ENCODE measurements at places on chromosomes 7 and 10.

GRCh38 chr10:132516771-132517725 is 20.5 kb upstream of the INPP5A start:
- DNase-seq = peak; percentile 95

DNA sequence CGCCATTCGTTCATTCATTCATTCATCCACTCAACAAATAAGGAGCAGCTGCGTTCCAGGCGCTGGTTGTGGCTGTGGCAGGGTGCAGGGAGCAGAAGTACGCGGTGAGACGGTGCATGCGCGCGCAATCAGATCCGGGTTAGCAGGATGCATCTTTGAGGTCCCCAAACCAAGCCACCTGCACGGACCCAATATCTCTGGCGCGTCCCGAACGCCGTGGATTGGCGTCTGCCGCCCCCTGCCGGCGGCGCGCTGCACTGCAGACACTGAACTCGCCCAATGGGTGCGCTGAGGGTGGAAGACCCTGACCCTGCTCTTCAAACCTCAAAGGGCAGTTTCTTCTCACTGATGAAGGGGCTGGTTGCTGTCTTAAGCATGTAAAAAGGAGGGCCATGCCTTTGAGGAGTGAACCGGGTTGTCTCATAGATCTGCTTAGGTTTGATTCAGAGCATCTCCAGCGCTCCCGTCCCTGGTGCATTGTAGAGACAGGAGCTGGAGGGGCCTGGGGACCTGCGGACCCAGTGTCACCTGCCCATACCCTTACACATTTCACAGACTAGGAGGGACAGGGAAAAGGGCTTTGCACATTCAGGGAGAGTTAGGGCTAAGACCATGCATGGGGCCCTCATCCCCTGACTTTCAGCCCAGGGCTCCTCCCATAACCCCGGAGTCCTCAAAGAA is 102.5 kb downstream of the RAMP3 start:
- DNase-seq = peak; percentile 56

DNA sequence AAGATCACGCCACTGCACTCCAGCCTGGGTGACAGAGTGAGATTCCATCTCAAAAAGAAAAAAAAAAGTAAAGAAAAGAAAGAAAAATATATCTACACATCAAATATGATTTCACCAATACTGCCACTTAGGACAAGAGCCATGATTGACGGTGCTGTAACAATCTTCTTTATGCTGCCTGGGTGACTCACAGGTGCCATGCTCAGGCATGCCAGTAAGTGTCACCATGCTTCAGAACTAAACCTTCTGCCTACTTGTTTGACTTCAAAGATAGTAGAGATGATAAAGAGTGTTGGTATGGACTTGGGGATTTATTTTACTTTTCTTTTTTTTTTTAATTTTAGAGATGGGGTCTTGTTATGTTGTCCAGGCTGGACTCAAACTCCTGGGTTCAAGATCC is 33.6 kb upstream of the DNMBP start:
- no peak for DNase-seq

DNA sequence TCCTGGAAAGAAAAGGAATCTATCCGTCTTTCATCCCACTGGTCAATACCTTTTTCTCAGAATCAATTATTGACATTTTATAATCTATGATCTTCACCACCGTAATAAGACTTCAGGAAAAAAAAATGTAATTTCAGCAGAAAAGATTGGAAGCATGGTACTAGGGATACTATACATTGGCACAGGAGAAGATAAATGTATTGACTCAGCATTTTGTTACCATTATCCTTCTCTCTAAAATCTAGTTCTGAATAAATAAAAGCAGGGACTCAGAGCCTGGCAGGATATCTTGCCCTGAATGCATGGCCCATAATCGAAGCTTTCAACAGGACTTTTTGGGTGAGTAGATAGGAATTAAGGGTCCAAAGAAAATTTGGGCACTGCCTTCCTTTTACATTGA is 120.7 kb downstream of the LRRTM3 start:
- DNase-seq = no peak

DNA sequence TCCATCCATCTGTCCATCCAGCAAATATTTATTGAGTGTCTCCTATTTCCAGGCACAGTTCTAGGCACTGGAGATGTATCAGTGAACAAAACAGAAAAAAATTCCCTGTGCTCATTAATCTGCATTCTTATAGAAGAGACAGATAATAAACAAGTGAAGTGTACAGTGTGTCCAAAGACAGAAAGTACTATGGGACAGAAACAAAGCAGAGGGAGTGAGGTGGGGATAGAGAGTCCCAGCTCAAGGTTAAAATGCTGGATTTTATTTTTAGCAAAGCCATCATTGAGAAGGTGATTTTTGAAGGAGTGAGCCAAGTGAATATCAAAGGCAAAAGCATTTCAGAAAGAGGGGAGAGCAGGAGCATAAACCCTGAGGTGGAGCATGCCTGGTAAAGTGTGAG is 21.8 kb upstream of the EXOC6 start:
- no peak for DNase-seq

DNA sequence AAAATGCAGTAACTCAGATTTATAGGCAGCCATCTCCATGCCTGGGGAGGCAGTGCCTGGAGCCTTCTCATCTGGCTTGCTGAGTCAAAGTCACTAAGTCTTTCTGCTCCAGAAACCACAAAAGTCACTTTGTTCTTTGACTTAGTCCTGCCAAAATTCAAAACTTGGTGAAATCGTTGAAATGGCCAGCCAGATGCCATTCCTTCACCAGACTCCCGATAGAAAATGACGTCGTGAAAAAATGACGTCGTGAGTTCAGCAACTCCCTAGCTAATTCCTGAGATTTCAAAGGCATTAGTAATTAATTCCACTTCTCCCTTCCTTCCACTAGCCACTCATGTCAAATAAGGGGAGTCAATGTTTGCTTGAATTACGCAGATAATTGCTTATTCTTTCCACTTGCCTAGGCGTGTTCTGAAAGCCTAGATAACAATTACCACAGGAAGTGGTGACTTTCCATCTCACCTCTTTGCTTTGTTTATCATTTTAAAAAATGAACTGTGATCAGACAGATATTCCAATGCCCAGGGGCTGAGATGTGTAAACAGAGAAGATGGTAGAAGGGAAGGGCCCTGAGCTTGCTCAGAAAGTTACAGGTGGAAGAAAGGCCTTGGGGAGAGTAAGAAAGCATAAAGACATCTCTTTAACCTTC is 48.5 kb upstream of the OSBPL3 start:
- no peak for DNase-seq

DNA sequence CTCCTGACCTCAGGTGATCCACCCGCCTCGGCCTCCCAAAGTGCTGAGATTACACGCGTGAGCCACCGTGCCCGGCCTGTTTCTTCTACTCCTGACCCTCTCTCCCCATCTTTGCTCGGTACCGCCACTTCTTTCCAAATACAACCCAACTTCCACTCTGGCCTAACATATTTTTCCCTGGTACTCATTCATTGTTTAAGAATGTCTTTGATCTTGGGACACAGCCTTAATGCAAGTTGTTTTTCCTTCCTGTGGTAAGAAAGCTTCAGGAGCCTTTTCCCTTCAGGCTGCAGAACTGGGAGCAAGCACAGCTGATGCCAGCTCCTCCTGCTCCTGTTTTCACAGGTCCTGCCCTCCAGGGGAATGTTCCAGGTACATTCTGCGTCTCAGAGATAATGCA is 13.7 kb downstream of the CALML3 start:
- DNase-seq = no peak

GRCh38 chr7:143900230-143900766 is 1.7 kb downstream of the TCAF1 start:
- no peak for DNase-seq

DNA sequence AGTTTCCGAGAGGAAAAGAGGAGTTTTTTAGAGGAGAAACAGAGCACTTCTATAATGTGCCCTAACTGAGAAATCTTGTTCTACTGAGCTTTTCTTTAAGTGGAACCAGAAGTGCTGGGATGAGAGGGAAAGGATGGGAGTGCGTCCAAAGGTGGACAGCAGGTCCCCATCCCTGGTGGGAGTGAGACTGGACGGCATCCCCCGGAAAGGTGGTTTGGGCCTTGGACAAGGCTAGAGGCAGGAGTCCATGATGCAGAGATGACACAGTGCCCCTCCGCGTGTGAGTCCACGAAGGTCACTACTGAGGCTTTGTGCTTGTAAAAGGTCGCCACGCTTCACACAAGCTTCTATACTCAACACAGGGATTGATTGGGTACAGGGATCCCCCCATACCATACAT is 6.1 kb upstream of the EN2 start:
- DNase-seq = no peak

- DNase-seq = no peak
Observed at GRCh38 chr7:47406801-47407129, 175.1 kb downstream of the TNS3 start.

GRCh38 chr10:87861566-87861952 is 1.8 kb downstream of the KLLN start:
- DNase-seq = peak; percentile 69

DNA sequence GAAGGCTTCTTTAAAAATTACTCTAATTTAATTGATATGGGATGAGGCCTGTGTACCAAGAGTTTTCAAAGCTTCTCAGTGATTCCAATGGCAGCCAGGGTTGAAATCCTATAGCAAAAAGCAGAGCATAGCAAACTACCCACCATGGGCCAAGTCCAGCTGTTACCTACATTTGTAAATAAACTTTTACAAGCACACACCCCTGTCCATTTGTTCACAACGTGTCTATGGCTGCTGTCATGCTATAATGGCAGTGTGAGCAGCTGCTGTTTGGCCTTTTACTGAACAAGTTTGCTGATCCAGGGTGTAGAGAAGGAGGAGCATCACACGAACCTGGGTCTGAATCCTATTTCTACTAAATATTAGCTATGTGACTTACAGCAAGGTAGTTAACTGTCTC is 50.0 kb downstream of the NPY start:
- DNase-seq = no peak

DNA sequence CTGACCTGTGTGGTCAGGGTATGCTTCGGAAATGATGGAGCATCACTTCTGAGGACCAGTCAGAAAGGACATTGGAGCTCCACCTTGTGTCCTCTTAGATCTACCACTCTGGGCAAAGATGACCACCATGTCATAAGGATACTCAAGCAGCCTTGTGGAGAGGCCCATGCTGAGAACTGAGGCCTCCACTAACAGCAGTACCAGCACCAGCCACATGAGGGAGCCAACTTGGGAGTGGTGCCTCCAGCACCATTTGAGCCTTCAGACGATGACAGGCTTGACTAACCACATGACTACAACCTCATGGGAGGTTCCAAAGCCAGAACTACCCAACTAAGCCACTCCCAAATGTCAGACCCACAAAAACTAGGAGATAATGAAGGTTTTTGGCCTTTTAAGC is 116.0 kb downstream of the NPTX2 start:
- DNase-seq = no peak

GRCh38 chr7:132897093-132897687 is 184.7 kb downstream of the CHCHD3 start:
- no peak for DNase-seq

- DNase-seq = no peak
Observed at GRCh38 chr7:1022801-1023465, 21.4 kb upstream of the GPR146 start.

- DNase-seq = no peak
Observed at GRCh38 chr7:131861620-131862346, 305.4 kb upstream of the PODXL start.

- no peak for DNase-seq
Observed at GRCh38 chr10:34113504-34114225, 701.4 kb downstream of the PARD3 start.

GRCh38 chr7:23026164-23026563 is 12.2 kb upstream of the HYCC1 start:
- no peak for DNase-seq

- DNase-seq = peak; percentile 74
Observed at GRCh38 chr10:30434273-30435072, 489 bp downstream of the MAP3K8 start.

DNA sequence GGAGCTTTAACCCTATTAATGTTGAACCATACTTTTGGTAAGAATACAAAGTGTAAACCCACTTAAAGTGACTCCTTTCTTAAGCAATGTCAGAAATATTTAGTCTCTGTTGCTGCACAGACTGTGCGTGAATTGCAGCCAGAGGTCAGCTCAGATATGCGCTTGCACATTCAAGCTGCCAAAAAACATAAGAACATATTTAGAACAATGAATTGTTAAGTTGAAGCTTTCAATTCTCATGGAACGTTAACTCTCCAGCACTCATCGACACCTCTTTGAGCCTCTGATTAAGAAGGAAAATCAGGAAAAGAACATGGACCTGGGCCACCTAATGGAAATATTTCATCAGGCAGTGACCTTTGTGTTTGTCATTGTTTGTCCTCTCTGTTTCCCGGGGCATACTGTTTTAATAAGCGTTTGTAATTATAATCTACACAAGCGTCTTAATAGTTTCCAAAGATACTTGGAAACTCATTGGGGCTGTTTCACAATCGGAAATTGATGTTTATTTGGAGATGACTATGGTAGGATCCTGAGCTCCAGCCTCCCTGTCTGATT is 193.0 kb upstream of the CELF2 start:
- DNase-seq = no peak

GRCh38 chr7:93882468-93882867 is 8.1 kb downstream of the TFPI2 start:
- no peak for DNase-seq

- no peak for DNase-seq
Observed at GRCh38 chr7:44308596-44309270, 16.7 kb downstream of the CAMK2B start.

DNA sequence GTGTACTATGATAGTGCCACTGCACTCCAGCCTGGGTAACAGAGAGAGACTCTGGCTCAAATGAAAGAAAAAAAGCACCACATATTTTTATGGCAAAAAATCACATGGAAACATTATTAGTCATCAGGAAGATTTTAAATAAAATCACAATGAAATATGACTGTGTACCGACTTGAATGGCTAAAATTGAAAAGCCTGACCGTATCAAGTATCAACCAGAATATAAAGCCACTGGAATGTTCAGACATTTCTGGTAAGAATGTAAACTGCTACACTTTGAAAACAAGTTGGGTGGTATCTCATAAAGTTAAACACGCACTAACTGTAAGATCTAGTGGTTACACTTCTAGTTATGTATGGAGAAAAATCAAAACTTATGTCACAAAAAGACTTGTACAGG is 306.7 kb upstream of the MBL2 start:
- DNase-seq = no peak

DNA sequence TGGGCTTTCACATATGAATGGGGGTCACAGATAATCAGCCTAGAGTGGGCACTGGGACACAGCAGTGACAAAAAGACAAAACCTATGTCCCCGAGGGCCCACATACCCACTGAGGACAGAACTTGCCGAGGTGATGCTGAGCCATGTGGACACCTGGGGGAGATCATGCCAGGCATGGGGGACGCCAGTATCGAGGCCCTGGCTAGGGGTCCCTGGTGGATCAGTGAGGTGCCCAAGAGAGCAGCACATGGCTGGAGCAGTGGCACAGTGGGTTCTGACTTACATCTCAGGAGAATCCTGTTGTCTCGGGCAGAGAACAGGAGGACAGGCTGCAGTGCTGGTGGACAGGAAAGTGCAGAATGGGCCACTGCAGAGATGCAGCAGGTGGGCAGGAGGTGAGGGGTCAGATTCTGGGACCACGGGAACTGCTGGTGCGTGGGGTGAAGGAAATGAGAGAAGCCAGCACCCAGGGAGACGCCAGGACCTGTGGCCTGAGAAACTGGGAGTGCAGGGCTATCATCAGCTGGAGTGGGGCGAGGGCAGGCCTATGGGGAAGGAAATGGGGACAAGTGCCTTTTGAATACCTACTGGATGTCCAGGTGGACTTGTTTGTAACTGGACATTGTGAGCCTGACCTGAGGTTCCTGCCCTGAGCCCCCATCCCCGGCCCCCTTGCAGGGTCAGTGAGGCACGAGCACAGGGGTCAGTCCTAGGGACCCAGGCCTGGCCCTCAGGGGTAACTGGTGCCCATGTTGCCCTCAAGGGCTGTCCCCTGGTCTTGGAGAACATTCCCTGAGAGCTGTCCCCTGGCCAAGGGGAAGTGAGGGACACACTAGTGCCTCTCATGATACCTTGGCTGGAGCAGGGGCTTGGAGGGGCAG is 91.2 kb upstream of the RET start:
- DNase-seq = no peak
